Fibroblast of mammary gland (primary cell): ENCODE measurements at places on chromosomes 7 and 10.

- peak; percentile 66 for DNase-seq
Observed at GRCh38 chr7:149422162-149422913, 38.5 kb downstream of the ZNF777 start.

- no peak for DNase-seq
Observed at GRCh38 chr10:6503171-6503570, 76.9 kb downstream of the PRKCQ start.

GRCh38 chr7:99860281-99861127 is 16.3 kb downstream of the OR2AE1 start:
- DNase-seq: peak; percentile 94

GRCh38 chr10:27601946-27602538 is 97.9 kb downstream of the RAB18 start:
- DNase-seq: no peak

DNA sequence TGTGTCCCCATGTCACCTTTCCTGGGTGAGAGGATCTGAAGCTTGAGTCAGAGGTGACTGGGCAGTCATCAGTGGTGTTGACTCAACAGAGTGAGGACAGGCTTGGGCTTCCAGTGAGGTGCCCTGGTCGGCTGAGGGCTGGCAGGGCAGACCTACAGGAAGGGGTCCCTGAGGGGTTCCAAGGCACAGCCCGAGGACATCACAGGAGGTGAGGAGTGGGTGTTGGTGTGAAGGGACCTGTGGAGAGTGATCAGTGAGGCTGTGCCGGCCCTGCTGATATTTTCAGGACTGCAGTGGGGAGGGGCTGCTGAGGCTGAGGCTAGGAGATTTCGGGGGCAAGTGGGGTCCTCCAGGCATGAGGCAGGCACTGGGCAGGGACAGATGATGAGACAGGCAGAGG is 545.5 kb downstream of the TCERG1L start:
- no peak for DNase-seq

GRCh38 chr10:98331885-98332284 is 63.9 kb upstream of the LOXL4 start:
- peak; percentile 22 for DNase-seq

- no peak for DNase-seq
Observed at GRCh38 chr7:51236470-51237132, 80.0 kb downstream of the COBL start.

DNA sequence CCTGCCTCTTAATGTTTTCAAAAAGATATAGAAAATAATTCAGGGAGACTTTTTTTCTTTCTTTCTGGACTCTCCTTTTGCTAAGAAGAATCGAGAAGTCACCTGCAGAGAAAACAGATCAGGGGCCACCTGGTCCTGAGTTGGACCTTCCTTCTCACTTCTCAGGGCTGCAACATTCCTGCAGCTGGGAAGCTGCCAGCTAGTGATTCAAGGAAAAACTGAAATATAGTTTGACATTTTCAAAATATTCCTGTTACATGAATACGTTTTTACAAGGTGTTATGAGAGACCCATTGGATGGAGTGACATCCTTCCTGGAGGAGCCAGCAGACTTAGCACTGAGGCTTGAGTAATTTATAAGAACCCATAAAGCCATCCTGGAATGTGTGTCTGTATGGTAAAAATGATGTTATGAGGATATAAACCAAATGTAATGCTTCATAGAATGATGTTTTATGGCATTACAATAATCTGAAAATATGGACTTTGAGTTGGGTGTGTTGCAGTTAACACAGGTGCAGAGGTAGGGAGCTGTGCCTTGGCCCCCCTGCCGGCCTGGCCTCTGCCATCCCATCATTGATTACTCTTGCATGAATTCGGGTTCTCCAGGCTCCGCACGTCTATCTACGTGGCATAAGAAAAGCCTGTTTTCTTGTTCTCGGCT is 149.7 kb downstream of the PAXIP1 start:
- no peak for DNase-seq

DNA sequence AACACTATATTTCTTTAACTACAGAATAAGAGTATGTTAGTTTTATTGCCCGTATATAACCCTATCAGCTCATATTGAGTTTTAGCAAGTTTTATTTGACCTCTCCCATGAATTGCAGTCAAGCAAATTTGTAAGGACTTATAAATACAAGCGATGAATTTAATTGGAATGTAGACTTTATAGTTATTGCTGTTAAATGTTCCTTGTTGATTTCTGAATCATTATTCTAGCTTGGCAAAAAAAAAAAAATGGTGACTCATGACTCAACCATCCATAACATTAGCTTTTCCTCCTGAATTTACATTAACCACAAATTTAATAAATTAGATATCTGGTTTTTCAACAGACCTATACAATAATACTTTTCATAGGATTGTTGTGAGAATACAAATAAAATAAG is 334.0 kb upstream of the LRRTM3 start:
- peak; percentile 0 for DNase-seq

- DNase-seq: no peak
Observed at GRCh38 chr10:131683941-131684340, 216.9 kb upstream of the PPP2R2D start.

DNA sequence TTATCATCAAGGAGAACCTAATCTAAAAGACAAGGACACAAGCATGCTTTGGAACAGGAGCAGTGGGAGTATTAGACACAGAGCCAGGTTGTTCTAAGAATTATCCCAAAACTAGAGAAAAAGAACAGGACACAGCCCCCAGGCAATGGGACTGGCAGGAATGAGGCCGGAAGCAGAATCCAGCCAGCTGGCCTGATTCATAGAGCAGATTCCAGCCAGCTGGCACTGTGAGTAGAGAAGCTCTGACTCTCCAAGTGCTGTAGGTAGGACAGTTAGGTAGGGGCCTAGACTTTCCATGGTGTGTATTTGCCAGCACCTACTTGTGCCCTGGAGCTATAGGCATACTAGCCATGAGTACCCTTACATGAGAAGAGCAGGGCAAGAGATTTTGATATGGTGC is 13.3 kb upstream of the RAB18 start:
- no peak for DNase-seq

- DNase-seq: peak; percentile 77
Observed at GRCh38 chr7:66399566-66399965, 194.4 kb downstream of the TPST1 start.

DNA sequence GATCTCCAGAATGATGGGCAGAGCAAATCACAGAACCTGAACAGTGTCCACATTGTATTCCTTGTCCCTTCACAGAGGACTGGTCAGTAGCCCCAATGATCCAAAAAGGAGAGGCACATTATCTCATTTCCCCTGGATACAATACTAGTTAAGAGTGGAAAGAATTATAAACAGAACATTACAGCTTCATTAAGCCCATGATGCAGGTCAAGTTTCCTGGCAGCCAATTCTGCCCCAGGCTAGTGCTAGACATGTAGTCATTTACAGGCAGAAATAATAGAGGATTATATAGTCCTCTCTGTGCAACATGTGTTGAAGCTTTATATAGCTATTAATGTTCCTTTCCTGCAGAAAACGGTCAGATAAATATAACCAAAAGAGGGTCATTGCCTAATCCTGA is 124.3 kb upstream of the WNT16 start:
- DNase-seq: peak; percentile 12

- no peak for DNase-seq
Observed at GRCh38 chr7:69277366-69277765, 320.9 kb upstream of the AUTS2 start.

DNA sequence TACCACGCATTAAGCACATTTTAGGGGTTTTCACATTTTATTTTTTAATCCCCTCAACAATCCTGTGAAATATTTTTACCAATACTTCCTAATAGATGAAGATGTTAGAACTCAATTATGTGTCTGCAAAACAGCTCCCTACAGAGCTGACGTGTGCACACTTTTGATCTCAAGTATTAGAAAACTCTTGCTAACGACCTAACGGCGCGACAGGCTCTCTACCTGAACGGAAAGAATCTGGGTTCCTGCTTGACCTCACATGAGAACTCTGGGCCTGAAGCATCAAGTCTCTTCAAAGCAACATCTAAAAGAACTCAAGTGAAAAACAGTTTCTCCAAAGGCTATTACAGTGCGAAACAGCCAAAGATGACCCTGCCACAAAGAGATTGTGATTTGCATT is 113.9 kb downstream of the DOCK4 start:
- DNase-seq: no peak

- no peak for DNase-seq
Observed at GRCh38 chr10:118370499-118370898, 28.4 kb upstream of the FAM204A start.

- no peak for DNase-seq
Observed at GRCh38 chr10:110833234-110833940, 38.3 kb upstream of the PDCD4 start.

DNA sequence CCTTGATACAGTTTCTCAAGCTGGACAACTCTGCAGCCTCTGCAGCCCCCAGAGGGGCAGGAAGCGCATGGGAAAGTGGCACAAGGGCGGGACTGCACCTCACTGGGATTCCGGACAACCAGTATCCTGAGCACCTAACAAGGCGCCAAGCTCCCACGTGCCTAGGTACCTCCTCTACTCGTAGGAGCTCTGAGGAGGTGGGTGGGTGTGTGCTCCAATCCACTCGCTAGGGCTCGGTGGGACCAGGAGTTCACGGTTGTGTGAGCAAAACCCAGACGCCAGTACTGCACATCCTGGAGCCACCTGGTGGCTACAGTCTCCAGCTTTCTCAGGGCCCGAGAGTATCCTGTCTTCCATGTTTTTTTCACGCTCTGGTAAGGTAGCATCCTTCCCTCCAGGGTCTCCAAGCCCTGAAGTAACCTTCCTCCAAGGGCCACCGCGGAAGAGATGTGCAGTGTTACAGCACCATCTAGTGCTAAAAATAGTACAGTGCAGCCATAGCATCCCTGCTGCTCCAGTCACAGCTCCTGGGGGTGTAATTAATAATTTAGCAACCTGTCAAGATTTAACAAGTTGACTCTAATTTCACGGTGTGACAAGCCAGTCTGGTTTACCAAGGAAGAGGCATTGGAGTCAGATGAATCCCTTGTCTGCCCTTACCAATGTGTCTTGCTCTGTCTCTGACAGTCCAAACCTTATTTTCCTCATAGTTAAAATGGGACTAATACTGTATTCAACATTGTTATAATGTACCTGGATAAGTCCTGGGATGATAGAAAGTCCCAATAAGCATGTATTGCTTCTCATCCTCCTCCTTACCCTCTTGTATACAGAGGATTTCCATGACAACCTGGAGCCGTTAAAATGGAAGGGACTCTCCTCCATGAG is 70.4 kb downstream of the HERPUD2 start:
- DNase-seq: peak; percentile 39

- DNase-seq: no peak
Observed at GRCh38 chr10:106595281-106595680, 569.2 kb downstream of the SORCS1 start.

DNA sequence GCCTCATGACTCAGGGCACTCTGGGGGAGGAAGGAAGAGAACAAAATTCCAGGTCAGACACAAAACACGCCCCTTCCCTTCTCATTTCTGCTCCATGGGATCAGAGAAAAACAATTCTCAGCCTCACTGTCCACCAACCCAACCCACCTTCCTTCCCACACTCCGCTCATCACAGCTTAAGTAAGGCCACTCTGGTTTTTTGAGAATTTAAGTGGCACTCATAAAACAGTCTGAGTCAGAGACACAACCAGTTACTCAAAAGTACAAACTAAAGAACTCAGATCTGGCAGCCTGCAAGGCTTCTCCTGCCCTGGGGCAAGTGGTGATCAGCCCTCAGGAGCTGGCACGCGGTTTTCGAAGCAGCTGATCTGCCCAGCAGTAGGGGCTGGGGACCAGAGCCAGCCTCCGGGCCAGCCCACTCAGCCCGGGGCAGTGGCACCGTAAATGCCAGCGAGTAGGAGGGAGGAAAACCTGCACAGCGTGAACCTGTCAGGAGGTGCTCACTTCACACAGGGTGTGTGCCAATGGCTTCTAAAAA is 39.1 kb upstream of the ABLIM1 start:
- DNase-seq: peak; percentile 33

- DNase-seq: peak; percentile 80
Observed at GRCh38 chr10:60032723-60033122, 126.4 kb upstream of the CCDC6 start.

- no peak for DNase-seq
Observed at GRCh38 chr10:105138358-105138757, 497.3 kb downstream of the SORCS3 start.

- peak; percentile 65 for DNase-seq
Observed at GRCh38 chr10:5811387-5811821, 1.8 kb downstream of the GDI2 start.

DNA sequence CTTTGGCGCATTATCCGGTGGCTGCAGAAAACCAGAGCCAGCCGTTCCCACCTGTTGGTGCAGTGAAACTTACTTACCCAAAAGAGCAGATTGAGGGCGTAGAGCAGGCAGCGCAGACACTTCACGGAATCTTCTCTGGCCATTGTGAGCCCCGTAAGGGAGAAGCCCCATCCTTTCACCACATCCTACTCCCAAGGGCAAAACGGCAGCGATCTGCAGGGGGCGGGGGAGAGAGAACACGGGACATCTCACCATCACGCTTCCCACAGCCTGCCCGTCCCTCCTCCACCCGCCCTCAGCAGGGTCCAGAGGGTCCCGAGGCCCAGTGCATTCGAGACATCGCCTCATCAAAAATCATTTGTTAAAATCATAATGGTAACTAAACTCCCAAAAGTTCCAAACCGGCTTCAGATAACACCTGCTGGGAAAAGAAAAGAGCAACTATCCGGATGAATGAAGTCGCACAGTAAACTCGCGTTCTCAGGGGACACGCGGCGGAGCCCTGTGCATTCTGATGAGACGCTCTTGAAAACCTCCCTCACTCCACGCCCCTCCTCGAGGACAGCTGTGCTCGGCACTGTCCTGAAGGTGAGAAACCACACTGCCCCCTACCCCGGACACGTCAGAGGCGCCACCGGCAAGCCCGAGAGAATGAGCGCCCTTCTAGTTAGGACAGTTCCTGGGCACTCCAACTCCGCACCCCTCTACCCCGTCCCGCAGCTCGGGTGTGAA is 1.2 kb downstream of the TSPAN12 start:
- DNase-seq: peak; percentile 14

- peak; percentile 4 for DNase-seq
Observed at GRCh38 chr7:3238525-3239210, 62.4 kb upstream of the SDK1 start.

DNA sequence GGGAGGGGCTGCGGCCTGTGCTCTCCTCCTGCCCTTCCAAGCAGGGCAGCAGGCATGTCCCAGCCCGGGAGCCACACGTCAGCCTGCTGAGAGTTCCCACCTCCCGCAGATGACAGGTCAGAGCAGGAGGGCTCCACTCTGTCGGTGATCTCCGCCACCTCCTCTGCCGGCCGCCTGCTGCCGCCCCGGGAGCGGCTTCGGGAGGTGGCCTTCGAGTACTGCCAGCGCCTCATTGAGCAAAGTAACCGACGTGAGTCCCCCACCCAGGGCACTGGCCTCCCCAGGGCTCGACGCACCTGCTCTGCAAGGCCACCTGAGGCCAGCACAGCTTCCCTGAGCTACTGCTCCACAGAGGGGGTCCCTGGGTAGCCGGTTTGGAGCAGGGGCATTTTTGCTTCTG is 9.4 kb downstream of the AP5Z1 start:
- no peak for DNase-seq

GRCh38 chr10:101116754-101117153 is 14.3 kb upstream of the TLX1 start:
- DNase-seq: no peak

DNA sequence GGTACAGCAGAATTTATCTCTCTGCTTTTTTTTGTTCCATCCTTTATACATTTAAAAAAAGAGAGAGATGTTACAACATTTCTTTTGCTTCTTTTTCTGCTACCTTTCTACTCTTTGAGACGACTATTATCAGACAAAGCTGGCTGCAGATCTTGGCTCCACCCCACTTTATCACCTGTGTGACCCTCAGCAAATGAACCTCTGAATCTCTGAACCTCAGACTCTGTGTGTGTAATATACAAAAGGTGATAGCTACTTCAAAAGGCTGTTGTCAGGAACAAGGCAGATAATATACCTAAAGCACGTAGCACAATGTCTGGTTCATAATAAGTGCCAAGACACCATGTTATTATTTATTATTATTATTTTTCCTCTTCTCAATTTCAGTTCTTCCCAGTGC is 32.6 kb upstream of the UBE2D1 start:
- no peak for DNase-seq
